ENCODE measurements at places on chromosomes 2 and 18. TPM values are rescaled to one million over a fixed set of nuclear protein-coding genes. Genes with fewer than 3 reads are reported as not detected.

Gene AQP12B
- total RNA-seq, result not detected

Gene MAP3K19
- not detected for total RNA-seq

Gene CENPA
- 33.8 TPM for total RNA-seq

Gene LGALSL
- total RNA-seq, result 0.84 TPM

Gene HRH4
- total RNA-seq, result not detected

Gene LIMS4
- total RNA-seq, result 0.67 TPM

Data from activated naive CD4-positive, alpha-beta T cell treated with anti-CD3 and anti-CD28 coated beads, Interleukin-2, amount 10 ng/mL, durations not matched to agents 5 hours and 36 hours (primary cell).